IPS-NIHi11 (cell line): ENCODE measurements at places on chromosomes 12 and 14.

DNA sequence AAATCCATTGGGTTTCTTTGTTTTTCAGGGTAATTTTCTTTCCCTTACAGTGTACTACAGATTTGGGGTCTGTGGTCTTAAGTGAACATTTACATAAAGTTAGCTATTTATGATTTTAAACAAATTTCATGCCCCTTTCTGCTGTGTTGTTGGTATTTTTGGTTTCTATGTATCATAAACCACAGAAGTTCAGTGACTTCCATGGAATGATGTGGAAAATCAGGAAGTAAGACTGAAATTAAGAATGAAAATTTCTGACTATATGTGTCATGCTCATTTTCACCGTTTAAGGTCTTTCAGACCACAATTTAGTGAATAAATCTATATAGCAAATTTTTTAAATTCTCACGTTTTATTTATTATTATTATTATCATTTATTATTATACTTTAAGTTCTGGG lies 31.7 kb downstream of the ETV6 start:
- DNase-seq = no peak

DNA sequence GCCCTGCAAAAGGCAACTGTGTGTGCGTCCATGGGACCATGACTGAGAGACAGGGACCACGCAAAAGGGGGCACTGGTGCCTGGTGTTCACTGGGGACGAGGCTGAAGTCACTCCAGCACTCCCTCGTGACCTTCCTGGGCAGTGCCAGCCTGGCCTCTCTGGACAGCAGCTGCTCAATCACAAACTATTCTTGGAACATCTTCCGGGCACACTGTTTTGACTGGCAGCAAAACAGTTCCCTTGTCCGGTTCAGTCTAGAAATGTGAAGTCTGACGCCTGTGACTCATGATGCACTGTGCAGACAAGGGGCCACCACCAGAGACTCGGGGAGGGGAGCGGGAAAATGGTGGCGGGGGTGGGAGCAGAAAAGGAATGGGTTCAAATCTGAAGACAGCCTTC lies 20.8 kb downstream of the SNRNP35 start:
- no peak for DNase-seq

DNA sequence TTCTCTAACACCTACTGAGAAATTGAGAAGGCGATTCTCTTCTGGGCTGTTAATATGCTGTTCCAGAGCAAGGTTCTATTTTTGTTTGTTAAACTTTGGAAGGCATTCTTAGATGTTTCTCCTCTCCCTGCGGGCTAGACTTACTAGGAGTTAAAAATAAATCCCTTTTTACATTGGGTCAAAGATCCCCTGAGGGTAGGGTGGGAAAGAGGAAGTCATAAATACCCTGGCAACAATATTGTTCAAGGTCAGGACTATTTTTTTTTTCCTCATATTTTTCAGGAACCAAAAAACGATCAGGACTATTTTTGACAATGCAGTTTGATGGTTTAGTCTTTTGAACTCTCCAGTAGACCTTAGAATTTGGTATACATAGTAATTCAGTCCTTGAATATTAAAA lies 12.0 kb upstream of the SLC2A14 start:
- no peak for DNase-seq

- DNase-seq = peak; percentile 42
These were observed 1.8 kb downstream of the FLRT2 start for GRCh38 chr14:85531587-85532373.

GRCh38 chr12:106867651-106868050 lies 88.1 kb upstream of the TMEM263 start:
- no peak for DNase-seq

GRCh38 chr12:13288937-13289652 lies 92.6 kb downstream of the EMP1 start:
- DNase-seq = no peak

GRCh38 chr12:31518680-31519227 lies 72.2 kb downstream of the DENND5B start:
- peak; percentile 55 for DNase-seq

DNA sequence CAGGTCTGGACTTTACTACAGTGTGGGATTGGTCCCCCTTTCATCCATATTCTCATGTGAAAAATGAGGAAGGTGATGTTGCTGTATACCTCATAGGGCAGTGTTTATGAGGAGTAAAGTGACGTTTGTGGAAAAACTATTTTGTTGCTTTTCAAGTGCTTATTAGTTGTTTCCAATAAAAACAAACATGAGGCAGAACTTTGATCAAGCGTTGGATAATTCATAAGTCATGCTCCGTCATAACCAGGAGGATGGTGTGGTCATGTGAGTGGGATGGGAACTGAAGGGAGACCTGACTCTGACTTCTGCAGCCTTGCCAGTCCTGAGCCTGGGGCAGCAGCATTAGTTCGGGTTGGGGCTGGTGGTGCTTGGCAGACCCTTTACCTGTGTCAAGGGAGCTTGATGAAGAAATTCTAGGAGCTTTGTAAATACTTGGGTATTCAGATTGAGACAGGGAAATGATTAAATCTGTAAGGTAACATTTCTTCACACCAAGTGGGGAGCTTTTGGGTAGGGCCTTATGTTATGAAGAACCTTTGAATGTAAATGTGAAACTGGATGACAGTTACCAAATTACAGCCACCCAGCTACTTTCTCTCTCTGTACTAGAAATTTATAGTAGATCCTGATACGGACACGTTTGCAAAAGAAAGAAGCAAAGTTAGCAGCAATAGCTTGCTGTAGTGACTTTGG lies 462.4 kb upstream of the RGS6 start:
- no peak for DNase-seq

GRCh38 chr12:103093499-103094106 lies 136.1 kb downstream of the ASCL1 start:
- no peak for DNase-seq

- DNase-seq = no peak
These were observed 8.3 kb upstream of the HVCN1 start for GRCh38 chr12:110697236-110697635.

DNA sequence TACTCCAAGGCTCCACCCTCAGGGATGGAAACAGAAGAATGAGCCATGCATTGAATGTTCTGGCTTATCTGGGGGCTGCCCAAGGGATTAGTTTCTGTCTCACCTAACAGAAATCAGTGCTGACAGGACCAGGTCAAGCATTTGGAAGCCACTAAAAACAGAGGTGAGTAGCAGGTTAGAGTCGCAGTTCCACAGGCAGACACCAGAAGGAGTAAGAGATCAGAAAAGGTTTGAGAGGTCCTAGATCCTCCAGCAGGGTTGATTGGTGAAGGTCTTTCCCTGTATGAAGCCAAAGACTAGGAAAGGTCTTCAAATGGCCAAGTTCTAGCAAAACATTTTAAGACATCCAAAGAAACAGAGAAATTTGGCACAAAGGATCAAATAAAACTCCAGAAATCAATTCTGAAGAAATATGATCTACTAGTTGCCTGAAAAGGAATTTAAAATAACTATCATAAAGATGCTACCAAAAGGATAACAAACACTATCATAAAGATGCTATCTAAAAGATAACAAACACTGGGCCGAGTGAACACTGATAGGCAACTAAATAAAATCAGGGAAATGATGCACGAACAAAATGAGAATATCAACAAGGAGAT lies 19.5 kb upstream of the TTC9 start:
- DNase-seq = peak; percentile 76

GRCh38 chr12:118136559-118137003 lies 657 bp downstream of the PEBP1 start:
- DNase-seq = peak; percentile 52

DNA sequence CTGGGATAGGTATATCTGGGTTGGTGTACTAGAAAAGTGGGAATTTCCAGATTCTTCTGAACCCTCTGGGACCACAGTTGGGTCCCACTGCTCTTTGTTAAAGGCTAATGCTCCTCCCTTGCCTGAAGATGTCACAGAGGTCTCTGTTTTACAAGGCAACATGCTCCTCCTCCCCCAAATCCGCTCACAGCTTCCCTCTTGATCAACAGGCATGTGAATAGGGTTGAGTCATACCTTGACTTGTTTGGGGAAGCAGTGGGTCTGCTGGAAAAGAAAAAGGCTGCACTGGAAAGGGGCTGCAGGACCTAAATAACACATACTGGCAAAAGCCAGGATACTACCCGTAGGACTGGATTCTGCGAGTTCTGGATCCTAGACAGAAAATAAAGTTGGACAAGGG lies 165.4 kb upstream of the TMEM260 start:
- no peak for DNase-seq

GRCh38 chr12:70849265-70849960 lies 71.1 kb downstream of the PTPRR start:
- DNase-seq = peak; percentile 40

DNA sequence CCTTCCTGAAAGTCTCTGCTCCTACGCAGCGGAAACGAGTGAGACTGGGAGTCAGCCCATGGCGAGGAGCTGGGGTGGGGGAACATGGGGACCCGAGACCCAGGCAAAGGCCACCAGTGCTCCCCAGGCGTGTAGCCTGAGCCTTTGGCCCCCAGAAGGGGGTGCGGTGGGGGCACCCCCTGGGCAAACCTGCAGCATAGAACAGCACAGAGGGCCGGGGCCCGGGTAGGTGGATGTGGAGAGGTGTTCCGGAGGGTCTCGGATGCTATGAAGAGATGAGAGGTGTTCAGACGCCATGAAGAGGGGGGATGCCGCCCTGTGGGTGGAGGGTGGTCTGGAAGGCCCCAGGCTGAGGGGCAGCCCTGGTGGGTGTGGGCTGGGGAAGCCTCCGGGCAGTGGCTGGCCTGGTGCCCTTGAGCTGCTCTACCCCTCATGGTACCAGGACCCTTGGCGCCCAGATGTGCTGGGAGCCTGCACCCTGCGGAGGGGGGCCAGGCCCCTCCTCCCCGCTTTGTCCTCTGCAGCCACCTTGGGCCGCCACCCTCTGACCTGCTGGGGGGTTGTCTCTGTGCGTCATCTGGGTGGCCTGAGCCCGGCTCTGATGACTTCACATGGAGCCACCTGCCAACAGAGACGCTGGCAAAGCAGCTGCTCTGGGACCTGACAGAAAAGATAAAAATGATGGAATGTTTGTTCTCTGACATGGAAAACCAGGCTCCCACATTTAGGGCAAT lies 83.4 kb downstream of the KIF26A start:
- no peak for DNase-seq

- DNase-seq = no peak
These were observed 89.5 kb upstream of the MANSC4 start for GRCh38 chr12:27869567-27869966.

DNA sequence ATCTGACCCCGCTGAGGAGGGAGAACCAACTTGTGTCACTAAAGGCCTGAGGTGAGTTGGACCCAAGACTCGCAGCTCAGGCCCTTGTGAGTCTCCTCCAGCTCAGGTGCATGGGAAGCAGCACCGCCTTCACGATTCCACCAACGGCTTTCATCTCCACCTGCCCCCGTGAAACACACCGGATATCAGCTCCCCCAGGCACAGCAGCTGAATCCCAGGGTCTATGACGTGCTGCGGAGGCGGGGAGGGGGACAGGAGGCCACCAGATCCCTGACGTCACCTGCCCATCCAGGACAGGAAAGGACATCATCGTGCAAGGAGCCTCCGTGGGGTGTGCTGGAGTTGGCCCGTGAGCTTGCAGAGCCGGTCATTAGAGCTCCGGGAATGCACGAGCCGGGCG lies 18.5 kb upstream of the SFSWAP start:
- DNase-seq = no peak

GRCh38 chr14:54564071-54564867 lies 2.7 kb upstream of the SAMD4A start:
- no peak for DNase-seq

GRCh38 chr12:59823567-59823966 lies 227.7 kb downstream of the SLC16A7 start:
- no peak for DNase-seq

- no peak for DNase-seq
These were observed 30.3 kb upstream of the ESR2 start for GRCh38 chr14:64324461-64324860.
